ENCODE measurements at places on chromosomes 12 and 14. TPM values are rescaled to one million over a fixed set of nuclear protein-coding genes. Genes with fewer than 3 reads are reported as not detected.

- no peaks in the 10 kb centered on the region for H3K4me1 ChIP-seq
- no peak overlapping the region for H3K27ac ChIP-seq
- DNase-seq, result no peak
- H3K4me3 ChIP-seq, result no peak overlapping the region
Measured at GRCh38 chr14:56244138-56244789, 126.1 kb downstream of the PELI2 start.

DNA sequence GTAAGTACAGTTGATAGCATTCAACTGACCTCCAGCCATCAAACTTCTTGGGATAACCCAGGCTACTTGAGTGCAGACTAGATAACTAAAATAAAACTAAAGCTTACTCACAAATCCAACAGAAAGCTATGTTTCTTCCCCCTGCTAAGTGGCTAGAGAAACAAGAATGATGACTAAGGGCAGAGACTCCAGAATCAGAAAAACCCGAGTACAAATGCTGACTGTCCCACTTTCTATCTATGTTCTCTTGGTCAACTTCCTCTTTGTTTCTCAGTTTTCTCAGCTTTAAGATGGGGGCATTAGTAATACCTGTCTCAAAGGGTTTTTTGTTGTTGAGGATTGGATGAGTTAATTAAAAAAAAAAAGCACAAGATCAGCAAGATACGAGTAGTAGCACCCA lies 6.1 kb upstream of the NUAK1 start:
- H3K36me3 ChIP-seq, result no peaks in the 10 kb centered on the region
- no peak for DNase-seq
- no peak overlapping the region for H3K4me3 ChIP-seq

The MEG3 gene
- not detected for total RNA-seq

DNA sequence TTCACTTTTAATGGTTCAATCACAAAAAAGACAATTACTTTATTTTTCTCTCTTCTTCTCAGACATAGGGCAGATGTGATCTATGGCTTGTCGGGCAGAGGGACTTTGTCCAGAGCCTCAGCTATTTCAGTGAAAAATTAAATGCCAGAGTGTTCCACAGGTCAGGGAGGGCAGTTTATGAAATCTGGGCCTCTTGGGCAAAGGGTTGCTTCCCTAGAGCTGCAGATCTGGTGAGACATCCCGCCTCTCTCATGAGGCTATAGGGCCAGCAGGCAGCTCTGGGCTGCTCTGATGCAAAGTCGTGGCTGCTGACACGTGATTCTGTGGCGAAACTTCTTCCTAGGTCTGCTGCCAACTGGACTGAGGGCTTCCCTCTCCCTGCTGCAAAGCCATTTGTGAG lies 6.0 kb downstream of the CLMN start:
- no peak overlapping the region for H3K27ac ChIP-seq
- H3K36me3 ChIP-seq, result no peaks in the 10 kb centered on the region
- peak; percentile 12 for DNase-seq
- H3K4me3 ChIP-seq, result no peak overlapping the region
- H3K27me3 ChIP-seq, result peaks cover 55% of the 10 kb centered on the region

DNA sequence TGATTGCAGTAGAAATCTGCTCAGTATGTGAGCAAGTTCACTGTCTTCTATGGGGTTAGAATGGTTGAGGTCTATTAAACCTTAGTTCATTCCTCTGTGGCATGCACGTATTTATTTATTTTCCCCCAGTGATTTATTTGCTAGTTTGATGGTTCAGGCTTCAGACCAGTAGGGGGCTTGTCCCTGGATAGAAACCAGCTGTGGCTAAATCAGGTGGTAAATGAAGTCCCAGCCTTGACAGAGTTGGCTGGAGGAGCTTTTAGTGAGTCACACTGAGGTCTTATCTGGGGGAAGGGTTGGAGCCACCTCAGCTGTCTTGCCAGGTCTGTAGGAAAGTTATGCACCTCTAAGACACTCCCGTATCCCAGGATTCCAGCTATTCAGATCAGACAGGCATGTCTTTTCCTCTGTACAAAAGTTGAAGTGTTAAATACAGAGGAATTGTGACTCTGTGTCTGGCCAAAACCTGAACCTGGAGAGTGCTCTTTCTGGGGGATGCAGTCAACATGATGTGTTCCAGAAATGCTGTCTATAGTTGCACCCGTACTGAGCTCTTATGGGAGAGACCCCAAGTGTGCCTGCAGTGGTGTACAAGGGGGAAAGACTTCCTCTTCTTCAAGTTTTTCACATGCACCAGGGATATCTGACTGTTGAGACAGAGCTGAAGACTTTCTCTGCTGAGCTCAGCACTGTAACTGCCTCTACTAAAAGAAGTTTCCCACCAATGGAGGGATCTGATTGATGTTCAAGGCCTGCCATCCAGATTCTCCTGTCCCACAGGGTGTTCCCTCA lies 1322.1 kb downstream of the TMEM121 start:
- no peaks in the 10 kb centered on the region for H3K36me3 ChIP-seq
- peak; percentile 14 for DNase-seq
- H3K27me3 ChIP-seq, result peaks cover 6% of the 10 kb centered on the region
- H3K27ac ChIP-seq, result no peak overlapping the region

DNA sequence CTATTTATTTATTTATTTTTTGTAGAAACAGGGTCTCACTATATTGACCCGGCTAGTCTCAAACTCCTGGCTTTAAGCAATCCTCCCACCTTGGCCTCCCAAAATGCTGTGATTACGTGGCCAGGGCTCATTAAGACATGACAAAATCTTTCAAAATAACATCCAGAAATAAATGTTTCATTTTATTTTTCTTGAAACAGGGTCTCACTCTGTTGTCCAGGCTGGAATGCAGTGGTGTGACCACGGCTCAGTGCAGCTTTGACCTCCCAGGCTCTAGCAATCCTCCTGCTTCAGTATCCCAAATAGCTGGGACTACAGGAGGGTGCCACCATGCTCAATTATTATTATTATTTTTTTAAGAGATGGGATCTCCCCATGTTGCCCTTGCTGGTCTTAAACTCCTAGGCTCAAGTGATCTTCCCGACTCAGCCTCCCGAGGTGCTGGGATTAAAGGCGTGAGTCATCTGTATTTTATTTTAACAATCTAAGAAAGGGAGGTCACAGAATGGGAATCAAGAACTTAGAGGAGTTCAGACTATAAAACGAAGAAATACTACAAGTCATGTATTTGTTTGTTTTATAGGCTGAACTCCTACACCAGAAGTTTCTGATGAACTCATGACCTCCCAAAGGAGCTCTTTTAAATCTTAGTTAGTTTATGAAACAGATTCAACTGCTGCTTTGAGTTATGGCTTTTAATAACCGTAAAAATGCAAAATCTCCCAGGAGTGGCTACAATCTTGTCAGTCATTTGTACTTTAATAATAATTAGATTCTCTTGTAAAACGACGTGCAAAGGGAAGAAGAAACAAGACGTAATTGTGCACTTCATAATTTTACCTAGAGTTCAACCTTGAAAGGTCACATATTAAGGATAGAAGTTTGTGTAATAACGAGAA lies 2.1 kb upstream of the TMEM263 start:
- H3K4me3 ChIP-seq, result peak overlapping the region; percentile 49
- DNase-seq, result no peak
- peaks cover 9% of the 10 kb centered on the region for H3K36me3 ChIP-seq
- H3K27me3 ChIP-seq, result no peaks in the 10 kb centered on the region
- H3K4me1 ChIP-seq, result peaks cover 26% of the 10 kb centered on the region
- no peak overlapping the region for H3K27ac ChIP-seq

DNA sequence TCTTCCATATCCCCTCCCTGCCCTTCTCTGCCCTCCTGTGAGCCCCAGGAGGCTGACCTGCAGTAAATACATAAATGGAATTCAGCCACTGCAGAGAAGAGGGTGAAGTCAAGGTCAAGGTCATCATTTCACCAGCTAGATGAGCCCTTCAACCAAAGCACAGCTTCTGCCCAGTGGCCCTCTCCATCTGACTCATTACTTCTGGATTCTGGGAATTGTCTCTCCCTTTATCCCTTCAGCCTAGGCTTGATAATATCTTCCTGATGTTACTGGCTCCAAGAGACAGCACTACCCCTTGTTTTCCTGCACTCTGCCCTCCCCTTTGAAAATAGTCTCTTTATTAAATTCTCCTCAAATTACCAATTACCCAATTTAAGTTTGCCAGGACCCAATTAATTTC lies 64.5 kb downstream of the TTC9 start:
- H3K27me3 ChIP-seq, result no peaks in the 10 kb centered on the region
- DNase-seq, result no peak
- peaks cover 13% of the 10 kb centered on the region for H3K4me1 ChIP-seq
- peak overlapping the region; percentile 29 for H3K27ac ChIP-seq

DNA sequence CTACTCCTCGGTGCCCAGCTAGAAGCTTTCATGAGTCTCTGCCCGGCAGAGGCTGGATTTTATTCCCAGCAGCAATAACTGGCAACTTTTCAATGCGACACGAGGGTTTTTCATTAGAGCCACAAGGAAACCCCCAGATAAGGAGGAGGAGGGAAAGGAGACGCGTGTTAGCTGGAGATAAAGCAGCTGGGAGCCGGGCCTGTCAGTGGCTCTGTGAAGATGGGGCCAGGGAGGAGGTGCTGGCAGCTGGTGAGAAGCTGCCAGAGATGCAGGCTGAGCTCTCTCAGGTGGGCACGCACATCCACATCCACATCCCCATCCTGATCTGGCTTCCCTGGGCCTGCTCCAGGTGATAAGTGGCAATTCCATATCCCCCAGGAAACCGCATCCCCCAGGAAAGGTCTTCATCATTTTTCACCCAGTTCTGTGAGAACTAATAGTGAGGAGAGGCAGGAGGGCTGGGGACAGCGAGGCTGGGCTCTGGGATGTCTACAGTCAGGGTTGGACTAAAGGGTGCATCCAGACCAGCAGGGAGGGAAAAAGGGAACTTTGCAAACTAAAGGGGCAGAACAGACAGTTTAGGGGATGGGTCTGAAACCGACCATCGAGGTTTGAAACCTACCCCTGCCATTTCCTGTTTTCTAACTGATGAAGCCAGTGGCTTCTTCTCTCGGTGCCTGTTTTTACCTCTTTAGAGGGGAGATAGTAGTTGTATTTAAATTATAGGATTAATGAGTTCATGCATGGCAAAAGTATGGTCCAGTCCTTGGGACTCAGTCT lies 413.2 kb downstream of the DPF3 start:
- peaks cover 1% of the 10 kb centered on the region for H3K36me3 ChIP-seq
- no peak for DNase-seq
- peaks cover 51% of the 10 kb centered on the region for H3K4me1 ChIP-seq
- H3K27me3 ChIP-seq, result peaks cover 36% of the 10 kb centered on the region
- no peak overlapping the region for H3K27ac ChIP-seq
- H3K4me3 ChIP-seq, result no peak overlapping the region

DNA sequence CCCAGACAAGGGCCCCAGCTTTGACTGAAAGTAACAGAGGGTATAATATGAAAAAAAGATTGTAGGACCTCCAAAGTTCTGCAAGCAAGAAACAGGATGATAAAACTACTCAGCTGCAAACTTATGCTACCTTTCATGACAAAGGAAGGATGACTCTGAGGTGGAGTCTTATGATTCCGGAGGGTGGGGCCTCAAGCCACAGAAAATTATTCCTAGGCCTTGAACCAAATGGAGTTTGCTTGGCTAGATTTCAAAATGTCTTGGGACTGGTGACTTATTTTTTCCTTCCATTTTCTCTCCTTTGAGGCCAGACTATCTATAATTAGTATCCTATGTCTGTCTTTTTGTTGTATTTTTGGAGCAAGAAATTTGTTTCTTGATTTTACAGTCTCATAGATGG lies 336.4 kb downstream of the LRIG3 start:
- H3K36me3 ChIP-seq, result no peaks in the 10 kb centered on the region
- H3K27ac ChIP-seq, result no peak overlapping the region
- no peak overlapping the region for H3K4me3 ChIP-seq
- DNase-seq, result no peak

DNA sequence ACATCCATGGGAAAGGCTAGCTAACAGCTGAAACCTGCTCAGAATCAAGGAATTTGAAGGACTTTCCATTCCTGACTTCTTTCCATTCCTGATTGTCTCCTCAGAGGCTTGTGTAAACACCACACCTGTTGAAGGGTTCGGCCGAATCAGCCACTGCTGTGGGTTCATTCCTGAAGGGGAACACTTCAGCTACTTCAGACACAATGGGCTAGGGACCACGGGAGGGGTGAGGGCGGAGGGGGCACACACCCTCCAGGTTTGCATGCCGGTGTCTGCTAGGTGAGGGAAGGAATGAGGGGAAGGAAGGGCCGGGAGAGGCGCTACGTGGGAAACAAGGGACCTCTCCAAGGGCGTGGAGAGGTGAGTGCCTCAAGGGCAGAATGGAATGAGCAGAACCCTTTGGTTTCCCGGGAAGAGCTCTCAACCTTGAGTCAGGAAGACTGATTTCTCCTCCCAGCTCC lies 1.3 kb downstream of the GPRC5A start:
- H3K27ac ChIP-seq, result no peak overlapping the region
- no peak for DNase-seq
- peaks cover 17% of the 10 kb centered on the region for H3K4me1 ChIP-seq
- no peaks in the 10 kb centered on the region for H3K36me3 ChIP-seq
- peaks cover 45% of the 10 kb centered on the region for H3K27me3 ChIP-seq

DNA sequence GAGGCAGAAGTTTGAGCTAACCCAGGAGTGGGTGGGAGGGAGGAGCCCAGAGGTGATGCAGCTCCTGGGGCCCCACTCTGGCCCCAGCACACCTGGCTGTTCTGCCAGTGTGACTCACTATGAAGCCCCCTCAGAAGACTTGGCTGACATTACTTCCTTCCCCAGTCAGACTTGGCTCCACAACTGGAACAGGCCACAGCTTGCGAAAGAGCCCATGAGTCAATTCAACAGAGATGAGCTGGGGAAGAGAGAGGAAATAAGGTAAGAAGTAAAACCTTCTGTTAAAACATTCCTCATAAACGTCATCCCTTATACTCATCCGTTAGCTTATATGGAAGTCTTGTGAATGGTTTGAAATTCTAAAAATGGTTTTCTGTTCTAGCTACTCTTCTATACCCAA lies 245.9 kb downstream of the ADAMTS20 start:
- H3K27ac ChIP-seq, result no peak overlapping the region
- H3K4me1 ChIP-seq, result no peaks in the 10 kb centered on the region
- H3K36me3 ChIP-seq, result no peaks in the 10 kb centered on the region
- no peak overlapping the region for H3K4me3 ChIP-seq
- no peaks in the 10 kb centered on the region for H3K27me3 ChIP-seq

DNA sequence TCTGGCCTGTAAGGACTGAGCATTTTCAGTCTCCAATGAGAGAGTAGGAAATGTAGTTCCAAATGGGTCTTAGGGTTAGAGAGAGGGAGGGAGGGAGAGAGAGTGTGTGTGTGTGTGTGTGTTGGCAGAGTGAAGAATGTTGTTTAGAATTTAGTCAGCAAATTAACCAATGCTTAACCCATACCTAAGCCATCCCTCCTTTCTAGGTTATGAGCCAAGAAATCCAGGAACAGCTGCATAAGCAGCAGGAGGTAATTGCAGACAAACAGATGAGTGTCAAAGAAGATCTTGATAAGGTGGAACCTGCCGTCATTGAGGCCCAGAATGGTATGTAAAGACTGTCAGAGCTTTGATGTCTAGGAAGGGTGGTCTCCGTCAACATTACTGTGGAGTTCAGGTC lies 56.9 kb downstream of the HSP90AA1 start:
- H3K27me3 ChIP-seq, result no peaks in the 10 kb centered on the region
- H3K4me1 ChIP-seq, result no peaks in the 10 kb centered on the region
- H3K27ac ChIP-seq, result peak overlapping the region; percentile 76
- H3K36me3 ChIP-seq, result peaks cover 52% of the 10 kb centered on the region
- DNase-seq, result no peak

The NOXRED1 gene
- 1.7 TPM for total RNA-seq
